Activated naive CD4-positive, alpha-beta T cell (primary cell): ENCODE measurements at places on chromosomes 5 and 9.

DNA sequence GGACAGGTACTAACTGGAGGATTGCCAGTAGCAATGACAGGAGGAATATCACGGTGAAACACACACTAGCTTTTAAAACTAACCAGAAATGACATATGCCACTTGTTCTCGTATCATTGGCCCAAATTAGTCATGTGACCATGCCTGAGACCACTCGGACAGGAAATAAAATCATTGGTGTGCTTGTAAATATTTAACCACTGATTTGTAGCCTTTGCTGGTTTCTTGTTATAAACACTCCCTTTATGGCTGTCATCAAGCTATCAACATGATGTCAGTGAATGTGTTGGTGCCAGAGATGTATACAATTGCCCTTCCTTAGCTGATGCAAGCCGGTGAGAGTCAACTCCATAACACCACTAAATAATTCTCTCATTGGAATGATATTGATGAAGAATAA, 123.7 kb upstream of the ANKH start:
- DNase-seq: no peak

GRCh38 chr5:92841604-92842155, 739.3 kb downstream of the NR2F1-AS1 start:
- DNase-seq: no peak

DNA sequence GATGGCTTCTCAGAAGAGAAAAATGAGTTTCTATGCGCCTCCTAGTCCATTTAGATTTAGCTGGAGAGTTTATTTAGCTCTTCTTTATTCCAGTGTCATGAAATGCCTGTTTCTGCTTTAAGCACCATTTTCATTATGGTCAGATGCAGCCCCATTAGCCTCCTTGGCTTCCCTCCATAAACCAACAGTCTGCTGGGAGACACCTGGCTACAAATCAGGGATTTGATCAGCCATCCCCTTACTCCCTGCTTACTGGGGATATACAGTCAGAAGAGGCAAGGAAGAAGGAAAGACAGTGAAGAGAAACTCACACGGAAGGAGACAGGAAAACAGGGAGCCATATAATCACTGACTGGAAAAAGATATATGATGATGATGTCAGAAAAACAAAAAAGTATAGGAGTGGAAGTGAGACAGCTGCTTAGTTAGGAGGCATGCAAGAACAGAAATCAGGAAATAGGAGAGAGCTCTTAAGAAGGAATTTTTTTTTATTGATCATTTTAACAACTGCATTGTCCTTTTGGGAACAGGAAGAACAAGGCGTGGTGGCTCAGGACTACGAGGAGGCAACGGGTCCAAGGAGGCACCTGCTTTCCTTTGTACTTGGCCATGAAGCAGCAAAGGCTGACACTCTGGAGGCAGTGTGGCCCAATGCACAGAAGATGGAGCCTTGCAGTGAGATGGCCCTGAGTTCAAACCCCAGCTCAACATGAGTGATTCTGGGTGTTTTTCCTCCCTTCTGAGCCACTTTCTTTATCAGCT, 56.1 kb downstream of the MED27 start:
- DNase-seq: no peak

- no peak for DNase-seq
Measured at GRCh38 chr5:15501091-15501791, 1.3 kb downstream of the FBXL7 start.

DNA sequence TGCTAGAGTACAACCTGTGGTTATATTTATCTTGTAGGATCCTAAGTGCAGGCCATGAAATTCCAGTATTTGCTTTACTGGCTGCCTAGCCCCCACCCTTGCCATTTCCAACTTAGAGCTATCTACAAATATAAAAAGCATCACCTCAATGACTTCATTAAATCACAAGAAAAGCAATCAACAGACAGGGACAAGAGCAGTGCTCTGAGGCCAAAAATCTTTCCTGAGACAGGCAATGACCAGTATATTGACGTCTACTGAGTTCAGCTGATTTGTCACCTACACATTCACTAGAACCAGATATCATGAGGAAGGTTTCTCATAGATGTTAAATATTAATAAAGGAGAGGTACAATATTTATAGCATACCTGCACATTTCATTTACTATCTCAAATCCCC, 38.4 kb upstream of the CTNNAL1 start:
- no peak for DNase-seq

GRCh38 chr5:99248066-99248465, 319.3 kb upstream of the CHD1 start:
- no peak for DNase-seq

DNA sequence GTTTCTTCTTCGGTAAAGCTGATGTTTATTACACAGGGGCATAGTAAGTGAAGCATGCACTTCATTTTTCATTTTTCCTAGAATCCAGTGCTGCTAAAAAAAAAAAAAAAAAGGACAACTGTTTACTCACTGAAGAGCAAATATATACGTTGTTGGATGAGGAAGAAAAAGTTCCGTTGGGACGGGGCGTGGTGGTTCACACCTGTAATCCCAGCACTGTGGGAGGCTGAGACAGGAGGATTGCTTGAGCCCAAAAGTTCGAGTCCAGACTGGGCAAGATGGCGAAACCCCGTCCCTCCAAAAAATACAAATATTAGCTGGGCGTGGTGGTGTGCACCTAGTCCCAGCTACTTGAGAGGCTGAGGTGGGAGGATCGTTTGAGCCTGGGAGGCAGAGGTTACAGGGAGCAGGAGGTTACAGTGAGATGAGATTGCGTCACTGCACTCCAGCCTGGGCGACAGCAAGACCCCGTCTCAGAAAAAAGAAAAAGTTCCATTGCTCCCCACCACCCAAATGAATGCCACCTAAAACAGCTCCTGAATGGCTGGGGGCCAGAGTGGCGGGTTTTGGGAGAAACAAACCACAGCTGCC, 60.1 kb upstream of the GNE start:
- no peak for DNase-seq

GRCh38 chr5:58628626-58629025, 45.8 kb downstream of the RAB3C start:
- DNase-seq: no peak

GRCh38 chr5:43042626-43043399, 2.7 kb upstream of the ANXA2R start:
- DNase-seq: no peak

DNA sequence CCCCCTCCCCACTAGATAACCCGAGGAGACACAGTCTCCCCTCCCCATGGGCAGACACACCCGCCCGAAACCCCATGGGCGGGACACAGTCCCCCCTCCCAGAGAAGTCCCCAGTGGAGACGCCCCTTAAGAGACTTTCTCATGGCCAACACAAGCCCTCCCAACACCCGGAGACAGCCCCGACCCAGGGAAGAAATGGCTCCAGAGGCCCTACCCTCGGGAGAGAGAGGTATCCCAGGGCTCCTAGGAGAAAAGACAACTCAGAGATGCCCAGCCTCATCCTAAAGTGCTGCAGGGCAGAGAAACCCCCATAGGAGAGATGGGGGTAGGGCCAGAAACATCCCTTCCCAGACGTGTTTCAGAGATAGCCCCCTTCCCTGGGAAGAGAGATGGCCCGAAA, 27.4 kb downstream of the PCDH1 start:
- no peak for DNase-seq

- DNase-seq: no peak
Measured at GRCh38 chr5:80276186-80276585, 20.3 kb upstream of the SERINC5 start.

DNA sequence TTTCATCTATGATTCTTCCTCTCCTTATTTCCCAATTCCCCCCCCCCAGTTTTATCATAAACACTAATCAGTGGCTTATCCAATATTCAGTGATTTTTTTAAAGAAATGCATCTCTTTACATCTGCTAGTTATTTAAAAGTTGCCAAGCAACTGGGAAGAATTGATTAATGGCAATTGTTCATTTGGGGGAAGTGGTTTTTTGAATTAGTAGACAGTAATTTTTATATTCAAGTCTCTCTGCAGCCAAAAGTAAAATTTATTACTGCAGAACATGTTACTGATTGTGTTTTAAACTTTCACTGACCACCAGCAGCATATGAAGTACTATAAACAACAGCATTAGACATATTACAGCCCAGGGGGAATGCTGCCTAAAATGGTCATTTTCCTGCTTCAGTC, 308.8 kb upstream of the NREP start:
- DNase-seq: no peak

DNA sequence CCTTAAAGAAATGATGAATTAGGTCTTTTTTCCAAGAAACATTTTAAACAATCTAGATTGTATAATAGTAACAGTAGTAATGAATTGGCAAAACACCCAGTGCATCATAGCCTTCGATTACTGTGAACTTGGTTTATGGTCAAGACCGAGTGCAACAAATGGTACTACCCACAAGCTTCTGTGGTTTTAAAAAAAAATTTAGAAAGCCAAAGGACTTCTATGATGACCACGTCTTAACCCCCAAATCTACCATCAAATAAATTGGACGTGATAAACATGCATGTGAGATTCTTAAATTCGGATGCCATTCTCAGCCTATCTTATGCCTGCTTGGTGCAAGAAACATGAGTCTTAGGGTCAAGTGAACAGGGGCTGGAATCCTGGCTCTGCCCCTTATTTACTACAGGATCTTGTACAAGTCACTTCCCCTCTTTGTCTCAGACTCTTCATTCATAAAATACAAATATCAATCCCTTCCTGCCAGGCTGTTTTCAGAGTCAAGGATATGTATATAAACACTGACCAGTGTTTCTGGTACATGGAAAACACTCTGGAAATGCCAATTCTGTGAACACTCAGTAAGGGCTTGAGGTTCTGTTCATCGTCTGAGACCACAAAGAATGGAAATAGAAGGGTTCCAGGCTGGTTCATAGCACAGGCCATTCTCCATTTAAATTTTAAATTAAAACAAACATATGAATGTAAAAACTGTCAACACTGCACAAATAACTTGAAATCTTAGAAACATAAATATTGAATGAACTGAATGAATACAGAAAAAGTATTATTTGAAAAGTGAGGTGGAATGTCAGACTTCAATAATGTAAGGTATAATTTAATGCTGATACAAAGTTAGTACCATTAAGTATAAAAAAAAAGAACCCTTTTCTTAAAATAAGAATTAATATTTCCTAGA, 107.8 kb downstream of the NR6A1 start:
- no peak for DNase-seq

GRCh38 chr5:94072116-94072515, 330.7 kb upstream of the POU5F2 start:
- no peak for DNase-seq

DNA sequence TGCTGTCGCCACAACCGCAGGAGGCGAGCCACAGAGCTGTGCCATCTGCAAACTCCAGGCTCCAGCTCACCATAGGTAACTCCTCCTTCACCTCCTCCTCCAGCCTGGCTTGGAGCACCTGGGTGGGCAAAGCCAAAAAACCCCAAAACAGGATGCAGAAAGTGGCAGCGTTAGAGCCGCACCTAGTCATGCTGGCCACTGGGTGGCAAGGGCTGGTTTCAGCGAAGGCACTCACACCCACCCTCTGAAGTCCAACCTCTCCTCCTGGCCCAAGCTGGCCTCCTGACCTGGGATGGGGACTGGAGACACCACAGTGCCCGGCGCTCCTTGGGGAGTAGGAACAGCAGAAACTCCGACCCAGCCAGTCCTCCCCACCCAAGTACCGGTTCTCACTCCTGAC, 28.7 kb upstream of the ZNF354B start:
- no peak for DNase-seq

GRCh38 chr5:124644138-124644537, 102.3 kb downstream of the ZNF608 start:
- DNase-seq: no peak

- no peak for DNase-seq
Measured at GRCh38 chr5:42487077-42487476, 63.8 kb downstream of the GHR start.

- no peak for DNase-seq
Measured at GRCh38 chr5:176454724-176455394, 6.7 kb downstream of the FAF2 start.

DNA sequence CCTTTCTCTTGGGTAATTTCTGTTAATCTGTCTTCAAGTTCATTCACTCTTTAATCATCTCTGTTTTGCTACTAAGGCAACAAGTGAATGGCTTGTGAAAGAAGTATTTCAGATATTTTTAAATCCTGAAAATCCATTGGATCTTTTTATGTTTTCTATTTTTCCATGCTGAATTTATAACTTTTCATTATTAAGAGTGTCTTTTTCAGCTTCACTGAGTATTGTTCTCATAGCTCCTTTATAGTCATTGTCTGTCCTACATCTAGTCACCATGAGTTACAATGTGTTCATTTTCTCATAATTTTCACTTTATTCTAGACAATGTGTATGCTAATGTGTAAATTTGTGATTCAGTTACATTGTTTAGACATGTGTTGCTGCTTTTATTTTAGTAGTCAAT, 556.4 kb downstream of the TUSC1 start:
- no peak for DNase-seq

GRCh38 chr5:83312663-83313062, 158.9 kb upstream of the VCAN start:
- DNase-seq: no peak

DNA sequence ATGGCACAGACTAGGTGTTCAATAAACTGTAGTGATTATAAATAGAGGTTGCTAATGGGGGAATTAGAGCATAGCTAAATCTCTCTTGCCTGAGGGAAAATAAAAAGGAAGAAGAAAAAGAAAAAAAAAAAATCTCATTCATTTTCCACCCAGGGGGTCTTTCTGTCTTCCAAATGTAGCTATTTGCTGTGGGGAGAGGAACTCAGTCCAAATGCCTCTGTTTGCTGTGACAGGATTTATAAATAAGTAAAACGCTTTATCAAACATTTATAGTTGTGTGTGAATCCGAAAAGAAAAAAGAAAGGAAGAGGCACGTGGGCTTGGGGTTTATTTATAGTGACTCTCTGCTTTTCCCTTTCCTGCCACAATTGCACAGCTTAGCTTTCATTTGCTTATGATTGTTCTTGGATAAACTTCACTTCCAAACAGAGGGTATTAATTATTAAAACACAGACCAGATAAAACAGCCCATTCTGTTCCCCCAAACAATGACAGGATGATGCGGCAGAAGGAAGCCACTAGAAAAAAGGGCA, 245.7 kb downstream of the ASTN2 start:
- no peak for DNase-seq
